ENCODE measurements at places on chromosomes 4 and X. TPM values are rescaled to one million over a fixed set of nuclear protein-coding genes. Genes with fewer than 3 reads are reported as not detected.

STK32B gene
- not detected for total RNA-seq

AFM gene
- not detected for total RNA-seq

DNA sequence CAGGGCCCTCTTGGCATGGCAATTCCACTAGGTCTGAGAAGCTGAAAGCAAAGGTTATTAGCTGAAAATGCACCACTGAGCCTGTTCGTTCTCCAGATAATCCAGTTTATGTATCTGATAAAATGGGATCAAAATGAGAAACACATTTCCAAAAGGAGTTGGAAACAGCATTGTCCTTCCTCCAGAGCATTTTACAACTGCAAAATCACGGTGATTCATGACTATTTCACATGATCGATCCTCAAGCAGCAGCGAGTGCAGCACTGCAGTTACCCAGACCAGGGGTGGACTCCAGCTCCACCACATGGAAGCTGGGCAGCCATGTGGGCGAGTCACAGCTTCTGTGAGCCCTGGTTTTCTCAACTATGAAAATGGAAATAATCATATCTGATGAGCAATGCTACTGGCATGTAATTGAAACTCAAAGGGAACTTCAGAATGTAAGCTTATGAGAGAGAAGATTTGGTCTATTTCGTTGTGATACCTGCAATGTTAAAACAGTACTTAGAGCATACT, 78.7 kb upstream of the MSX1 start:
- no peaks in the 10 kb centered on the region for H3K36me3 ChIP-seq
- H3K27ac ChIP-seq = no peak overlapping the region
- H3K4me3 ChIP-seq = no peak overlapping the region

DNA sequence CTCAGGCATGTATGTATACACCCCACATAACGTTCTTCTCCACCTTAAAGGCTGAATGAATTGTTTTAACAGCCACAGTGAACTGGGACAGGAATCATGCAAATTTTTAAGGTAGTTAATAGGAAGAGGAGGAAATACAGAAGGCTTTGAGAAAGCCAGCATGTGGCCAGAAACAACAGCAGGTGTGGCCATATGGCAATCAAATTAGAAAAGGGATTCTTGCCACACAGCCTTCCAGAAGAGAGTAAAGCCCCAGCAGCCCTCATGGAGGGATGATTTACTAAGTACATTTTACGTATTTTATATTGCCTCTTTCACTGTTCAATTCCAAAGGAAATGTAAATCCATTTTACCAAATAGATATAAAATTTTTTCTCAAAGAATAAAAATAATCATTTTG, 792.2 kb downstream of the ADGRL3 start:
- no peaks in the 10 kb centered on the region for H3K4me1 ChIP-seq
- H3K27me3 ChIP-seq = no peaks in the 10 kb centered on the region
- no peak overlapping the region for H3K27ac ChIP-seq
- H3K36me3 ChIP-seq = no peaks in the 10 kb centered on the region

DNA sequence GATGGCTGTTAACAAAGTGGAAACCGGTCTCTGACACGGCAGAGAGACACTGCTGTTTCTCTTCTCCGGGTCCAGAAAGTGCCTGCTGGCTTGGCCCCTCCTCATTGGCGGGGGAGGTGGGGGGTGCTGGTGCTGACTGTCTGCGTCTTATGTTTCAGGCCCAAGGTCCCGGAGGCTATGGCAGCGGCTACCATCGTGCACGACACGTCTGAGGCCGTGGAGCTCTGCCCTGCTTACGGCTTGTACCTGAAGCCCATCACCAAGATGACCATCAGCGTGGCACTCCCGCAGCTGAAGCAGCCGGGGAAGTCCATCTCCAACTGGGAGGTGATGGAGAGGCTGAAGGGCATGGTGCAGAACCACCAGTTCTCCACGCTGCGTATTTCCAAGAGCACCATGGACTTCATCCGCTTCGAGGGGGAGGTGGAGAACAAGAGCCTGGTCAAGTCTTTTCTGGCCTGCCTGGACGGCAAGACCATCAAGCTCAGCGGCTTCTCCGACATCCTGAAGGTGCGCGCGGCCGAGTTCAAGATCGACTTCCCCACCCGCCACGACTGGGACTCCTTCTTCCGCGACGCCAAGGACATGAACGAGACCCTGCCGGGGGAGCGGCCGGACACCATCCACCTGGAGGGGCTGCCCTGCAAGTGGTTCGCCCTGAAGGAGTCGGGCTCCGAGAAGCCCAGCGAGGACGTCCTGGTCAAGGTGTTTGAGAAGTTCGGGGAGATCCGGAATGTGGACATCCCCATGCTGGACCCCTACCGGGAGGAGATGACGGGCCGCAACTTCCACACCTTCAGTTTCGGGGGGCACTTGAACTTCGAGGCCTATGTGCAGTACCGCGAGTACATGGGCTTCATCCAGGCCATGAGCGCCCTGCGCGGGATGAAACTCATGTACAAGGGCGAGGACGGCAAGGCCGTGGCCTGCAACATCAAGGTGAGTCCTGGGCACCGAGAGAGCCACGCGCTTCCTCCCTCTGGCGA, 2.2 kb downstream of the AKAP17A start:
- peaks cover 31% of the 10 kb centered on the region for H3K36me3 ChIP-seq
- H3K4me1 ChIP-seq = peaks cover 17% of the 10 kb centered on the region
- H3K27me3 ChIP-seq = no peaks in the 10 kb centered on the region
- H3K27ac ChIP-seq = no peak overlapping the region

- no peaks in the 10 kb centered on the region for H3K36me3 ChIP-seq
- H3K27ac ChIP-seq = no peak overlapping the region
- H3K27me3 ChIP-seq = no peaks in the 10 kb centered on the region
- H3K4me3 ChIP-seq = no peak overlapping the region
- no peaks in the 10 kb centered on the region for H3K4me1 ChIP-seq
Measured at GRCh38 chrX:29834311-29834710, 381.1 kb upstream of the MAGEB2 start.

DNA sequence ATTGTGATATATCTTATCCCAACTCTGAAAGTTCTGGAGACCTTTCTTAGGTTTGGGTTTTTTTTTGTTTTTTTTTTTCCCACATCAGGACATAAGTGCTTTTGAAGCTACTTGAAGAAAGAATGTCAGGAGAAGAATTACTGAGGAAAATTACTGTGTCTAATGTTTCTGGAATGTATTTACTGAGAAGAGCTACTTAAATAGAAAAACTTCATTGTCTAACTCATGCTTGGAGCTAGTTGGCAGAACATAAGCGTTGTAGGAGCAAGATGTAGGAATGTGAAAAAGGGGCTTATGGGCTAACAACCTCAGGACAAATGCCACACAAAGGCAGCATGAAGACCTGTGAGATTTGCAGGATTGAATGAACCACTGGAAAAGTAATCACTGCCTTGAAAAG, 166.6 kb upstream of the GLRA2 start:
- no peak overlapping the region for H3K4me3 ChIP-seq
- no peaks in the 10 kb centered on the region for H3K4me1 ChIP-seq
- no peak overlapping the region for H3K27ac ChIP-seq
- no peaks in the 10 kb centered on the region for H3K27me3 ChIP-seq
- no peaks in the 10 kb centered on the region for H3K36me3 ChIP-seq
- DNase-seq = no peak

DNA sequence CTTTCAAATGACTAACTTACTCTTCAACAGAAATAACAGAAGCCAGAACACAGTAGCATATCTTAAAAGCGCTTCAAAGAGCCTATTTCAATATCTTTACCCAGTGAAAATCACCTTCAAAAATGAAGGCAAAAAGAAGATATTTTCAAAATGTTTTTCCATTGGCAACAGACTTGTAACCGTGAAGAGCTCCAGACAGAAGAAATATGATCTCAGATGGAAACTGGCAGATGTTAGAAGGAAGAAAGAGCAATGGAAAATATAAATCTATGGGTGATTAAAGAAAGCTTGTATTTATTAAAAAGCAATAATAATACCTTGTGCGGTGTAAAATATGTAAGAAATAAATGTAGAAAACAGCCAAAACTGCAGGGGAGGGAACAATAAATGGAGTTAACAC, 35.7 kb downstream of the PRKG2 start:
- H3K4me3 ChIP-seq = no peak overlapping the region
- no peaks in the 10 kb centered on the region for H3K27me3 ChIP-seq
- no peaks in the 10 kb centered on the region for H3K4me1 ChIP-seq
- H3K36me3 ChIP-seq = no peaks in the 10 kb centered on the region
- no peak for DNase-seq
- no peak overlapping the region for H3K27ac ChIP-seq

DNA sequence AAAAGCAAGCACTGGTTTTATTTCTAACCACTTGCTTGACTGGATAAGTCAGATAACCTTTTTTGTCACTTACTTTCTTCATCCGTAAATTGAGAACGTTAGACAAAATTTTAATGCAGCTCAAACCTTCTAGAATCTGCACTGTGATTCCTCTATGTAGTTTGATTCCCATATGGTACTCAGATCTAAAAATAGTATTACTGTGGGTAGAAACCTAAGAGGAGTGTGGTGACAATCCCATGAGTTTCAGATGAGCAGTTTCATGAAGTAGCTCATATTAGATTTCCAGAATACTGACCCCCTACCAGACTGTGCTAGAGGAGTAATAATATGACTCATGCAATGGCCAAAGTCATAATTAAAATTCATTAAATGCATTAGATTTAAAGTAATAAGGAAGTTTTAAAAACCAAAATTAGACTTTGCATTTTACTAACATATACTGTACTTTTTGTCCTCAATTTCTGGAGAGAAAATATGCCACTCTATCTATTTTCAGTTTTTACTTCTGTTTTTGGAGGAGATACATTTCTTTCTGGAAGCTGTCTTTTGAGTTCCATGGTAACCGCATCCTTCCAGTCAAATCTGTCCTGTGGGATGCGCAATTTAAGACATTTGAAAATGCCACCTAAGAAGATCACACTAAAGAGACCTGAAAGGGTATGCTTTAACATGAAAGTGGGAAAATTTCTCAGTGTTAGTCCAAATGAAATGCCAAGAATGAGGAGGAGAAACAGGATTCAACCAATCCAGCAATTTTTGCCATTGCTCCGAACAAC, 64.1 kb upstream of the GPM6A start:
- no peaks in the 10 kb centered on the region for H3K27me3 ChIP-seq
- no peaks in the 10 kb centered on the region for H3K4me1 ChIP-seq
- no peak overlapping the region for H3K27ac ChIP-seq
- H3K4me3 ChIP-seq = no peak overlapping the region
- no peaks in the 10 kb centered on the region for H3K36me3 ChIP-seq

CXCL6 gene
- not detected for total RNA-seq

DNA sequence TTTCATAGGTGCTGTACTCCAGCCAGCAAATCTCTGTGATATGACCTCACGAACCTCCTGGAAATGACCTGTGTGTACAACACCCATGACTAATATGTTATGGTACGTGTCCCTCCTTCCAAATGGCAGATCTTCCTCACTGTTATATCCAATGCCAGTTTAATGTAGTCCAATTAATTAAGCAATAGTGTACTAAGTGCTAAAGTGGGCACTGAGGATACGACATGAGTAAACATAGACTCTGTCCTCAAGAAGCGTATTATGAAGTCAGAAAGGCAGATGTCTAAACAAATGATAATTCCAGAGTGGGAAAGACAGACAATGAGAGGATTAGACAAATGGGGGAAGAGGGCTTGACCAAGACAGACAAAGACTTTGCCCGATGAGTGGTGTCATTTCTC, 33.9 kb downstream of the GPRIN3 start:
- DNase-seq = no peak
- H3K4me1 ChIP-seq = no peaks in the 10 kb centered on the region
- no peak overlapping the region for H3K4me3 ChIP-seq
- H3K36me3 ChIP-seq = no peaks in the 10 kb centered on the region

AWAT2 gene
- total RNA-seq = not detected

- no peak for DNase-seq
- H3K36me3 ChIP-seq = peaks cover 62% of the 10 kb centered on the region
- no peaks in the 10 kb centered on the region for H3K4me1 ChIP-seq
- H3K27me3 ChIP-seq = no peaks in the 10 kb centered on the region
- H3K27ac ChIP-seq = no peak overlapping the region
- H3K4me3 ChIP-seq = no peak overlapping the region
Measured at GRCh38 chr4:153611679-153612078, 72.4 kb upstream of the TLR2 start.

DNA sequence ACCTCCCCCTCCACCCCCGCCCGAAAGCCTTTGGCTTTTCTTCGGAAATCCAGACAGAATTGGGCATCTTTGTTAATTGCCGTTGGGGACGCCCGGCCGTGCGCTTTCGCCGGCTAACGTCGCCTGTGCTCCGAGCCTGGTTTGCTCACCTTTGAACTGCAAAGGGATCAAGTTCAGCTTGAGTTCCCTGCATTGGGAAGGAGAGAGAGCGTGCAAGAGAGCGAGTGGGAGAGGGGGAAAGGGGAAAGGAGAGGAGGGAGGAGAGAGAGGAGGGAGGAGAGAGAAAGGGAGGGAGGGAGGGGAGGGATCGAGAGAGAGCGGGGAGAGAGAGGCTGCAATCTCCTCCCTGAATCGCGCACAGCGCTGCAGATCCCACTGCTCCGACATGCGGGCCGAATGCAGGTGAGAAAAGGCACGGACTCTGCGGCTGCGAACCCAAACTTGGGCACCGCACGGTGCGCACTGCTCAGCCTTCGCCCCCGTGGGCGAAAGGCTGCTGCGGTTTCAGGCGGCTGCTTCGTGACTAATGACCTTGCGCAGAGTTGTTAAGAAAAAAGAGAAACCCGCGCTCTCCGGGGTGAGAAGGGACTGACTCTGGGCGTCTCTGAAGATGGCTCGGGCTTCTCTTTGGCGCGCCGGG, at the start of gene PCDH7:
PCDH7 (plus strand) TSS at position 349 of the 640 bp plus-strand sequence. CDS start 1,054 bp downstream, outside the sequence.
- H3K36me3 ChIP-seq = no peaks in the 10 kb centered on the region
- no peak within 1 kb of the TSS for H3K4me3 ChIP-seq
- no peak for DNase-seq
- H3K27ac ChIP-seq = no peak within 1 kb of the TSS
- no peaks in the 10 kb centered on the region for H3K4me1 ChIP-seq
- no peaks in the 10 kb centered on the region for H3K27me3 ChIP-seq

DTHD1 gene
- total RNA-seq = not detected

ADH1B gene
- not detected for total RNA-seq

Measured in Karpas-422 (cell line).